Fibroblast of skin of right biceps (primary cell): ENCODE measurements at places on chromosomes 11 and 22.
A peak's percentile ranks its signal among the peaks of the same experiment; 100 is the strongest.

GRCh38 chr11:20458905-20459632, 71.6 kb downstream of the PRMT3 start:
- no peak for DNase-seq

DNA sequence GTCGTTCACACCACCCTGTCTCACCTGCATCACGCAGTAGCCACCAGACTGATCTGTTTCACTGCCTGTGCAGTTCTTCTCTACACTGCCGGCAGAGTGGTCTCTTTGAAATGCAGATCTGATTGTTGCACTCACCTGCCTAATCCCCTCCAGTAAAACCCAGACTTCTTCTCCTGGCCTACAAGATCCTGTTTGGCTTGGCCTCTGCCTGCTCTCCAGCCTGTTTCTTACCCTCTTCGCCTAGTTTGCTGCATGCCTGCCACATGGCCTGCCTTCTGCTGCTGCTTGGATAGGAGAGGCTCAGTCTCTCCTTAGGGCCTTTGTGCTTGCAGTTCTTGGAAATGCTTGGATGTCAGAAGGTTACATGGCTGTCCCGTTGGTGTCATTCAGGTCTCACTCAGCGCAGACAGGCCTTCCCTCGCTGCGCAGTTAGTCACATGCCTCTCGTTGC, 42.0 kb downstream of the PACS1 start:
- no peak for DNase-seq

DNA sequence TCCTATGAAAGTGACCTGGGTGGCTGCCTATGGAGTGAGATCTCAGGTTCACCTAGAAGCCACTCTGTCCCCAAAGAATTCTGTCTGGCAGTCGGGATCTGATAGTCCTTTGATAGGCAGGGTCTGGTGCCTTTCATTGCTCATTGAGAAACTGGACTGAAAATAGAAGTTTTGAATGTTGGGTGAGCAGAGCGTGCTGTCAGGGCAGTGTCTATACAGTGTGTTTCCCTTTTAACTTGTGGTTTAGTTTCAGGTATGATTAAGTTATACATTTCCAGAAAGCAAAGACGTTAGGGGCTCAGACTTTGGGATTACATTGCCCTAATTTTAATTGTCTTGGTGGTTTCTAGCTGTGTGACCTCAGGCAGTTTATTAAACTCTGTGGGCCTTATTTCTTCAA, 111.3 kb upstream of the PAX6 start:
- DNase-seq: no peak

DNA sequence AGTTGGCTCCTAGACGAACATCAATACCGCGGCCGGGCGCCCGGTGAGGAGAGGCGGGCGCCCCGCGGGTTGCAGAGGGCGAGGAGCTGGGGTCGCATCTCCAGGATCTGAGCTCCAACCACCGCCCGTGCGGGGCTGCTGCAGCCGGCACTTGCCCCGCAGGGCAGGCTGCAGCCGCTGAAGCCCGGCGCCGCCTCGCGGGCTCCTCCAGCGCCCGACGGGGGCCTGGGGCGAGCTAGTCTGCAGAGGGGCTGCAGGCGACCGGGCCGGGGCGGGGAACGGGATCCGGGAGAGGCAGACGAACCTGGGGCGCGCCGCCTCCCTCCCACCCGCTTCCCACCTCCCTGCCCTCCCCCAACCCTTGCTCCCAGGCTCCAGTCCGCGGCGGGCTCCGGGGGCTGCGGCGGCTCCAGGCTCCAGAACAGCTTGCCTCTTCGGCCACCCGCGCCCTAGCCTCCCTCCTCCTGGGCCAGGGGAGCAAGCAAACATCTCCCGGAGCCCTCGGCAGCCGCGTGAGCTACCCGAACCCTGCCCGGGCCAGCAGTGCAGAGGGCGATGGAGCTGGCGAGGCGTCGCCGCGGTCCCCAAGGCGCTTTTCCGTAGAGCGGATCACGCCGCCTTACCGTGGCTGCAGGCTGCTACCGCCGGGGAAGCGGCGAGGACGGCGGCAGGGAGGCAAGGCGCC, 802 bp downstream of the TENM4 start:
- DNase-seq: peak; percentile 38

- no peak for DNase-seq
Measured at GRCh38 chr22:38419121-38419857, 35.7 kb downstream of the KCNJ4 start.

GRCh38 chr22:40009292-40009774, 14.6 kb downstream of the FAM83F start:
- no peak for DNase-seq

- DNase-seq: peak; percentile 10
Measured at GRCh38 chr22:18021431-18021830, 2.9 kb downstream of the MICAL3 start.

GRCh38 chr11:93289782-93290463, 40.6 kb upstream of the DEUP1 start:
- DNase-seq: no peak

GRCh38 chr22:50544078-50544745, 1.5 kb upstream of the KLHDC7B start:
- DNase-seq: peak; percentile 72

DNA sequence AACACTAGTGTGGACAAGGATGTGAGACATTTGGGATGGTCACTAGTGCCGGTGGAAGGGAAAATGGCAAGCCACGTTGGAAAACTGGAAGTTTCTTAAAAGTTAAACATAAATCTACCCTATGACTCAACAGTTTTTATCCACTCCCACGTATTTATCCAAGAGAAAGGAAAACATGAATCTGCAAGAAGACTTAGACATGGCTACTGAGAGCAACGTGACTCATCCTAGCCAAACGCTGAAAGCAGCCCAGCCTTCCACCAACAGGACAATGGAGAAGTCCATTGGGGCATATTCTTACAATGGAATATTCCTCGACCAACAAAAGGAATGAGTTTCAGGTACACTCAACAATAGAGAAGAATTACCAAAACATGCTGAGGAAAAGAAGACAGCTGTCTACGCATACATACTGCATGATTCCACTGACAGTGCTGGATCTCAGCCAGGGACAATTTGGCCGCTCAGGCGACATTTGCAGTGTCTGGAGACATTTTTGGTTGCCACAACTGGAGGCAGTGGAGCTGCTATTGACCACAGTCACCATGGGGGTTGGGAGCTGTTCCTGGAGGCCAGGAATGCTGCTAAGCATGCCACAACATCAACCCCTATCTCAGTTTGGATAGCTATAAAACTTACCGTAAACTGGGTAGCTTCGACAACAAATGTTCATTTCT, 21.2 kb downstream of the SYT13 start:
- DNase-seq: peak; percentile 79

- peak; percentile 33 for DNase-seq
Measured at GRCh38 chr11:128896356-128896755, 5.2 kb downstream of the KCNJ5 start.

DNA sequence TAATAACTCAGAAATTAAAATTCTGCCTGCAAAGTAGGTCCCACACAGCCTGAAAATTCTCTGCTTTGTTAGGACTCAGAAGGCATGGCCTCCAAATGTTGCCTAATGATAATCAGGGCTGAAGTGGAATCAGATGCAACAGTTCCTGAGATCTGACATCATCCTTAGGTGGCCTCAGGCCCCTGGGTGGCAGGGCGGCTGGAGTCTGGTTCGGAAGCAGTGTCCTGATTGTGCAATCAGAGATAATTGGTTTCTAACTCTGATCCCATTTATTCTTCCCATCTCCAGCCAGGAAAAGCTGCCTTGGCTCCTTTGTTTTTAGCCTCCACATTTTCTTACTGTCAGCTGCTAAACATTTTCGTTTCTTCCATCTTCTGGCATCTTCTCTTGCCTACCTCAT, 399.3 kb downstream of the OPCML start:
- DNase-seq: peak; percentile 5

GRCh38 chr11:921921-922678, 3.6 kb upstream of the AP2A2 start:
- no peak for DNase-seq

DNA sequence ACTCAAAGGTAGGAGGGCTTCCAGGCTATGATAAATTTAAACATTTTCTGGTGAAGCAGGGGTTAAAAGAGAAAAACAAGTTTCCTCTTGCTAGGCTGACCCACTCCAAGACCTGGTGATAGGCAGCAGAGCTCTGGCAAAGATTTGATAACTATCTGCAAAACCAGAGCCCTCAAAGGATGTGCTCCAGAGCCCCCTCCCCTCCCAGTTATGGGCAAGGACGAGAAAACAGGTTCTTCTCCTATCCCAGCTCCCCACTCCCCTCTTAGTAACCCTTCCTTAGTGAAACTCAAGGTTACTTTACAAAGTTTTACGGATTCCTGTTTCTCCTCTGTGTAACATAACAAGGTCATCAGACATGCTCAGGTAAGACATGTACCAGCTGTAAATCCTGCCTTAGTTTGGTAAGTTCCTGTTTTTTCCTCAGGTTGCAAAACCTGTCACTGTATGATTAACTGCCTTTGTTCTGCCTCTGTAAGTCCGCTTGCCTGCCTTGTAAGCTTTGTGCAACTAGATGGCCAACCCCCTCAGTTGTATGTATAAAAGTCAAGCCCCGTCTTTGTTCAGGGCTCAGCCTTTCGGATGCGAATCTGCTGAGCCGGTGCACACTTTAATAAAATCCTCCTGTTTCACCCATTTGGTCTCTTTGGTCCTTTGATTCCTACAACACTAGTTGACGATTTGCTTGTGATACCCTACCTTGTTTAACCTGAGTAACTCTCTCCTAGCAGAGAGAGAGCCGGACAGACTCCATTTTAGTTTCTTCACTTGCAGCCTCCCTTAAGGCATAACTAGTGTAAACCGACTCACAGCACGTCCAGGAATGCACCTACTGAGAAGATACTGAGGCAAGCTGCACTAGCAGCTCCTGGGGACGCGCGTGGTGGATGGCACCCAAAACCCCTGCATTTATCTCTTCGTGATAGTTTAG, 13.9 kb downstream of the APOBEC3H start:
- DNase-seq: no peak

- peak; percentile 40 for DNase-seq
Measured at GRCh38 chr11:33258631-33259205, 1.5 kb downstream of the HIPK3 start.

DNA sequence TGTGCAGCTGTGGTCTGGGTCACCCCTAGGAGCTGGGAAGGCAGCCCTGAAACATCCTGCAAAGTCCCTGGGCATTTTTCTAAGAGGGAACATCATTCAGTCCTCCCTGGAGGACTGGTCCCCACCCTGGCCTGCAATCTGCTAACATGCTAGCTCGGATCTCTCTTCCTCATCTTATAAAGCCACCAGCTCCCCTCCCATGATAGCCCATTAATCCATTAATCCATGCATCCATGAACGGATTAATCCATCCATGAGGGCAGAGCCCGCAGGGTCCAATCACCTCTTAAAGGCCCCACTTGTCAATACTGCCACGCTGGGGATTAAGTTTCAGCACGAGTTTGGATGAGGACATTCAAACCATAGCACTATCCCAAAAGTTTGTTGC, 12.1 kb downstream of the PRG3 start:
- DNase-seq: no peak

GRCh38 chr11:101445761-101446160, 138.0 kb downstream of the TRPC6 start:
- DNase-seq: peak; percentile 47

DNA sequence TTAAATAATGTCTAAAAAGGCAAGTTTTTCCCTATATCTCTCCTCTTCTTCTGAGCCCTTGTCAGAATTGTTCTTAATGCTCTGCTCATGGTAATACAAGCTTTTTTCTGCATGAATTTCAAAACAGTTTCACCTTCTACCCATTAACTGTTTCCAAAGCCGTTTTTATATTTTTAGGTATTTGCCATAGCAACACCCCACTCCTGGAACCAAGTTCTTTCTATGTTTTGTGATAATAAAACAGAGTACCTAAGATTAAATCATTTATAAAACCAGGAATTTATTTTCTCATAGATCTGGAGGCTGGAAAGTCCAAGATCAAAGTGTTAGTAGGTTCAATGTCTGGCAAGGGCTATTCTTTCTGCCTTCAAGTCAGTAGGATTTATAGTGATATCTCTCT, 497.4 kb downstream of the ETS1 start:
- no peak for DNase-seq

GRCh38 chr11:117833401-117833891, 8.9 kb upstream of the FXYD2 start:
- no peak for DNase-seq

GRCh38 chr11:67645521-67646461, 4.7 kb downstream of the ACY3 start:
- no peak for DNase-seq

DNA sequence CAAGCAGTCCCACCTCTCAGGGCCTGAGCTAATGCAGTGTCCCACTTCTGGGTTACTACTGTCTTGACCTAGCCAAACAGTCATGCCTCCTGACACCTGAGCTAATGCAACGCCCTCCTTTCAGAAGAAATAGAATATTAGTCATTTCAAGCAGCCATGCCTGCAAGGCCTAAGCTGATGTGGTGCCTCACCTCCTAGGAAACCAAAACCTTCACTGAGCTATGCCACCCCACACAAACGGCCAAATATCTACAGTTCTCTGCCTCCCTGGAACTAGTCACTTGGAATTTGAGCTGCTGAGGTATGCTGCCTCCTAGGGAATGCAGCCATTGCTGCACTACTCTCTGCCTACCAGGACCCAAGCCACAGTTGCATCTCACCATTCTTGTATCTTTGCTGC, 8.3 kb upstream of the MS4A6E start:
- DNase-seq: no peak

- DNase-seq: peak; percentile 61
Measured at GRCh38 chr11:68632802-68633201, 51.5 kb upstream of the GAL start.

GRCh38 chr11:124643605-124644425, 21.2 kb downstream of the TBRG1 start:
- peak; percentile 90 for DNase-seq

GRCh38 chr11:125088576-125089455, 22.6 kb downstream of the TMEM218 start:
- no peak for DNase-seq

GRCh38 chr22:45329530-45329936, 19.8 kb downstream of the FAM118A start:
- no peak for DNase-seq

DNA sequence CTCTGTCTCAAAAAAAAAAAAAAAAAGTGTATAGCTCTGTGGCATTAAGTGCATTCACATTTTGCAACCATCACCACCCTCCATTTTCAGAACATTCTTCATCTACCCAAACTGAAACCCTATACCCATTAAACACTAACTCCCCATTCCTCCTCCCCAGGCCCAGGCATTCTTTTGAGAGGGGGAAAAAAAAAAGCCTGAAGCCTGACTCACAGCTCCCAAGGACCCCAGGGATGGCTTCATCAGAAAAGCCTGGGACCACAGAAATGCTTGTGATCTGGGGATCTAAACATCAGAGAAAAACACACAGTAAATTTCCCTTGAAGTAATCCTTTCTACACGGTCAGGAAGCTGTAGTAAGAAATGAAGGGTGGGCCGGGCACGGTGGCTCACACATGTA, 10.7 kb upstream of the GTSE1 start:
- peak; percentile 68 for DNase-seq

GRCh38 chr11:2135648-2136201, 3.5 kb downstream of the IGF2 start:
- no peak for DNase-seq
